SK-N-DZ (cell line): ENCODE measurements at places on chromosomes 2 and 18.

- no peak for DNase-seq
Observed at GRCh38 chr2:85170938-85171475, 37.8 kb downstream of the TCF7L1 start.

DNA sequence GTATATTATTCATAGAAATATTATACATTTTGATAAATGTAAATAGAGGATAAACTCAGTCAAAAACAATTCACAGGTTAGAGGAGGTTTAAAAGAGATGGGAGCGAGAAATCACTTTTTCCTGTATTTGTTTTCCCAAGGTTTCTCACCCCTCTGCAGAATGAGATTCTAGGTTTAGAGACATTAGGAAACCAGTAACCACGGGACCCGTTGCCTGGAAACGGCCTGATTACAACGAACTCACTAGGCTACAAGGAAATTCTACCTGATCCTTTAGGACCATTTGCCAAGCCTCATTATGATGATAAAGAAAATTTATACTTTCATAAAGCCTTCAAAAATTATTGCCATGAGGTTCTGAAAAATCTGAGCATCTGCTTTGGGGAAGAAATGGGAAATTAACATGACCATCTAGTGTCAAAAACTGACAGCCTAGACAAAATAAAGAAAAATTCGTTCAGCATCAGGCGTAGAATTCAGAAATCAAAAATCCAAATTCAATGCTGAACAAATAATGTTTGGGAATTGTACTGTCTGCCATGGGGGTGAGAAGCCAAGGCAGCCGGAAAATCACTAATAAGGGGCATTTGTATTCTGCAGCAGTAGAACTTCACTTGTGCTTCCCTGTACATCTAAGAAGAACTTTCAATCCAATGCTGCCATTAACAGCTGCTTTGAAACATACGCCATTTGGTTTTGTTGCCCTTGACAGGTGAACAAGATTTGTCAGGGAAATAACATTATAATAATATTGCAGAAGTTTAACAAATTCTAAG lies 262.3 kb downstream of the NRXN1 start:
- no peak for DNase-seq

DNA sequence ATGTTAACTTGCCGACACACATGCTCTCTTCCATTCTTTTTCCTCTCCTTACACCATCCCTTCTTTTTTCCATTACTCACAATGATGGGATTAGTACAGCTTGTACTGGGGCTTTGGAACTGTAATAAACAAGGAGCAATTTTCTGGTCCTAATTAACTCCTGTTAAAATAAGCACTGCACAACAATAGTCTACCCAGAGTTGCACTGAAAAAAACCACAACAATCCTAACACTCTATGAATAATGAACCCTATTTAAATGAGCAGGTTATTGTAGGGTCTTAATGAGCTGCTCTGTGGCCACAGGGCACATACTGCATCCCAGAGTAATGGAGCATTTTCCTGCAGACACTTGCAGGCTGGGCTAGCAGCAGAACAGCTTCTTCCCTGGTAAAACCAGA lies 380.3 kb downstream of the NRXN1 start:
- no peak for DNase-seq

- DNase-seq, result no peak
Observed at GRCh38 chr2:235954888-235955480, 213.2 kb downstream of the GBX2 start.

GRCh38 chr2:101479328-101479727 lies 4.4 kb upstream of the RFX8 start:
- DNase-seq, result no peak

DNA sequence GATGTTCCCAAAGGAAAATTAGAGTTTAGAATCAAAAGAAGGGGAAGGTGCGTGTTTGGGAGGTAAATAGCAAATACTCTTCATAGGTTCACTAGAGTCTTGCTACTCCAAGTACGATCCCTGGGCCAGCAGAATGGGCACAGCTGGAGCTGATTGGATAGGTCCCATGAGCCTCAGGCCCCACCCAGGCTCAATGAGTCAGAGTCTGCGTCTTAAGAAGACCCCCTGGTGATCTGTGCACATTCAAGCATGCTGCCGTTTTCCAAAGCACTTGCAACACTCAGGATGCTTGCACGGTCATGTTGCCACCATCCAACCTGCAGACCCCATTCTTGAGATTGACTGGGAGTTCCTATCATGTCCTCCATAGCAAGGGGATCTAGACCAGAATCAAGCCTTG lies 40.5 kb downstream of the ABCG8 start:
- DNase-seq, result no peak

DNA sequence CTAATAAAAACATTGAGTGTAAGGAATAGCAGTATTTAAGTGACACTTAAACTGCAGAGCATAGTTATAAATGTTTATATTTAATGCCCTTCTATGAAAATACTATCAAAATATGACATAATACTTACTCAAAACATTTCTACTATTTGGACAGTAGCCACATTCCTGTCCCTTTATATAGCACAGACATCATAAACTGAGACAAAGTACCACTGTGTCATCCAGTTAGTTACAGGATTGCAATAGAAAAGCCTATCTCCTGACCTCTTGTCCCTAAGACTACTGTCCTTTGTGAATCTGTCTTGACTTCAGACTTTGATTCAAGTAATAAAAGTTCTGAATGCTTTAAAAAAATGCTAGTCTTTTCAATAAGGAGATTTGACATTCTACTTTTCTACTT lies 1528.5 kb upstream of the NXPH2 start:
- no peak for DNase-seq

- DNase-seq, result no peak
Observed at GRCh38 chr2:23083966-23084365, 301.0 kb upstream of the KLHL29 start.
